Stimulated activated CD8-positive, alpha-beta memory T cell treated with anti-CD3 and anti-CD28 coated beads, Interleukin-4, amount 100 ng/mL, for 1 hour (primary cell): ENCODE measurements at places on chromosomes 1 and 21.

DNA sequence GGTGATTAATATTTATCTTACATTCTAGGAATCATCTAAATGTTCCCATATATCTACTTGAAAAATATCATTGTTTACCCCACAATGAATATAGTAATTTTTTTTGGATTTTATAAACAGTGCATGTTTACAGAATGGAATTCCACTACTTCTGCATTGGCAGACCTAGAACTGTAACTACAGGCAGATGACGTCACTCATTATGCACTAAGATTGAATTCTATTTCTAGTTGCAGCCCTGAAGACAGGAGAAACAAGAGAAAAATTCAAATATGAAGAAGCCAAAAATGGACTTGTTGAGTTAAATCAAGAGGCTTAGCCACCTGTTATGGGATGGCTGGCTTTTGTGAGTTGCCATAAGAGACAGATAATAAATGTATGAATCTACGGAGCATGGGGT, 364.7 kb downstream of the PCP4 start:
- DNase-seq = no peak

- no peak for DNase-seq
These were observed 209.3 kb downstream of the GABPA start for GRCh38 chr21:25944082-25944481.

- no peak for DNase-seq
These were observed 15.8 kb downstream of the MAPKAPK2 start for GRCh38 chr1:206700445-206701036.

DNA sequence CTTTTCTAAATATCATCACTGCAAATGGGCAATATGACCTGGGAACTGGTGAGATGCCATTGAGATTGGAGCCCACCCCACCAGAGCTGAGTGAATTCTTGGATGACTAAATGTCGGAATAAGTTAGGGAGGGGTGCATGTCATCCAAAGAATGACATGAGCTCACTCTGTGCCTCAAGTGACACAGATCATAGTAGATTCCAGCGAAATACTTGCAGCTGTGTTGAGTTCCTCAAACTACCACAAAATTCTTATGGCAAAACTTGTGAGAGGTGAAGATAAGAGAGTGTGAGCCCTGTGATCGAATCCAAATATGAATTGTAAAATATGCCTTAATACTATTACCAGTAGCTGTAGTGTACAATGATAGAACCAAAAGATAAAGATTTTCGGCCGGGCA, 2.3 kb upstream of the TCP10L start:
- no peak for DNase-seq

DNA sequence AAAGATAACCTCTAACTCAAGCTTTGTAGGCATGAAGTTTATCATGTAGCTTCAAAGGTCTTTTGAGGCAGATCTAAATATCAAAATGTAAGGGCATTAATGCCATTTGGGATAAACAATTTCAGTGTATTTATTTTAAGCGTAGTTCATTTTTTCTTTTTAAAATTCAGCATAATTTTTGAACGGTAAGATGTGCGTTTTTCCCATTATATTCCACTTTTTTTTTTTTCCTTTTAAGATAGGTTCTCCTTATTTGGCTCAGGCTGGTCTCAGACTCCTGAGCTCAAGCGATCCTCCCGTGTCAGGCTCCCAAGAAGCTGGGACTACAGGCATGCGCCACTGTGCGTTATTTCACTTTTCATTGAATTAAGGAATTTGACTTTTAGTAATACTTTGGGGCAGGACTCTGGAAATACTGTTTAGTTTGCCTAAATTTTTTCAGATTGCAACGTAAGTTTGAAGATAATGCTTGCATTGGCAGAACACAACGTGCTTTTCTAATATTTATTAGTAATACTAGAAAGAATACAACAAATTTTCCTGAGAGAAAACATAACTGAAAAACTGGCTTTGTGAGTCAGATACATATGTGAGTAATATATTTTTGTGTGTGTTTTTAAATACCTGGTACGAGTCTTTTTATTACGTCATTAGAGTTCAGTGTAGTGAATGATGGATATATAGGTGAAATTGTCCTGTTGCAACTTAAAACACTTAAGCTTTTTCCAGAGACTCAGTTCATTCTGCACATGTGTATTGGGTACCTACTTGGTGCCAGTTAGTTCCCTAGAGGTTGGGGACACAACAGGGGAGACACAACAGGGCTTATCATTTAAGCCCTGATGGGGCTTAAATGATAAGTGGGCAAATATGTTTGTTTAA, 2.2 kb downstream of the RALGPS2 start:
- DNase-seq = no peak

- peak; percentile 58 for DNase-seq
These were observed at the start of gene MIA3 for GRCh38 chr1:222618001-222618879. TSS of gene MIA3 (plus strand) at chr1:222618097. CDS start at chr1:222618111, 14 bp downstream.

GRCh38 chr1:81710857-81711256, 89.9 kb upstream of the ADGRL2 start:
- no peak for DNase-seq

DNA sequence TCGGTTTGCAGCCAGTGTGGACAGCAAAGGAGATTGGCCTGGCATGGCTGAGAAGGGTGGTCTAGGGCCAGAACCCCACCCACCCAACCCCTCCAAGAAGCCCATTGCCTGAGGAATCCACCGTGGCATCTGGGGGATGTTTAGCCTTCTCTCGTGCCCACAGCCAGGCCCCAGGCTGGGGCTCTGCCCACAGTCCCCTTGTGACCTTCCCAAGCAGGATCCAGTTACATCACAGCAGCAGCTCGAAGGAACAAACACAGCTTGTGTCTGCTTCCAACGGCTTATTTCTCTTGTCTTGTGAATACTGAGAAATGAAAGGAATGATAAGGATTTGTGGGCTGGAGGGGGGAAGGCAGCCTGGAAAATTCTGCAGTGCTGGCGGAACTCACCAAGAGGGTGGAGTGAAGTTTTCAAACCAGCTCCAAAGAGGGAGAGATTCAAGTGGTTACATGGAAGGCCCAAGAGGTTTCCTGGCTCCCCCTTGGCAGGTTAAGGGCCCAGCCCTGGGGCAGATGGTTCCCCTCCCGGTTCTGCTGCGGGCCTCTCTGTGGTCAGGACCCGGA, 61.6 kb downstream of the DHRS3 start:
- DNase-seq = no peak

GRCh38 chr21:45910548-45911221, 70.9 kb upstream of the COL6A1 start:
- DNase-seq = no peak

DNA sequence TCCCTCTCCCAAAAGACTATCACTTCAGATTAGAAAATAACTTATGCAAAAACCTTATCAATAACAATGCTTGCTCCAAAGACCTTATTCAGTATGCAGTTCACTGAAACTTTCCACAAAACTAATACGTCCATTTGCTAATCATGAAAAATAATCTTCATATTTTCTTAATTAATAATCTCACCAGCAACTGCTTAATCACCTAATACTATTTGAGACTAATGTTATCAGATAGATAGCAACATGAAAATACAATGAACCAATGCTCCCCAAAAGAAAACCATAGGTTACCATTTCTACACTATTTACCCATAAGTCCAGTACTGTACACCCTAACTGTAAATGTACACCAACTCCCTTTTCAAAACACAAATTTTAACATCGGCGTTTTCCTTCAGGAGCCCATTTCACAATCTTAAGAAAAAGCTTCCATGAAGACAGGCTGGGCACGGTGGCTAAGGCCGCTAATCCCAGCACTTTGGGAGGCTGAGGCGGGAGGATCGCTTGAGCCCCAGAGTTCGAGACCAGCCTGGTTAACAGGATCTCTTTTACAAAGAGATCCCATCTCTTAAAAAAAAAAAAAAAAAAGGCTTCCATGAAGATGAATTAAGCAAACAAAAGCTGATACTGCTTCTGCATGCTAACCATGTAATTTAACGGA, 1.7 kb downstream of the GNB1 start:
- no peak for DNase-seq

GRCh38 chr1:58437623-58438022, 108.9 kb downstream of the OMA1 start:
- no peak for DNase-seq
